ENCODE measurements at places on chromosomes 11 and 22.

GRCh38 chr11:73962101-73962705, 11.4 kb downstream of the DNAJB13 start:
- DNase-seq = no peak

GRCh38 chr22:35582861-35583670, 34.1 kb downstream of the MB start:
- peak; percentile 84 for DNase-seq

- DNase-seq = no peak
Measured at GRCh38 chr11:69243496-69244200, 50.3 kb upstream of the MYEOV start.

- DNase-seq = no peak
Measured at GRCh38 chr11:44626645-44627044, 61.2 kb downstream of the CD82 start.

DNA sequence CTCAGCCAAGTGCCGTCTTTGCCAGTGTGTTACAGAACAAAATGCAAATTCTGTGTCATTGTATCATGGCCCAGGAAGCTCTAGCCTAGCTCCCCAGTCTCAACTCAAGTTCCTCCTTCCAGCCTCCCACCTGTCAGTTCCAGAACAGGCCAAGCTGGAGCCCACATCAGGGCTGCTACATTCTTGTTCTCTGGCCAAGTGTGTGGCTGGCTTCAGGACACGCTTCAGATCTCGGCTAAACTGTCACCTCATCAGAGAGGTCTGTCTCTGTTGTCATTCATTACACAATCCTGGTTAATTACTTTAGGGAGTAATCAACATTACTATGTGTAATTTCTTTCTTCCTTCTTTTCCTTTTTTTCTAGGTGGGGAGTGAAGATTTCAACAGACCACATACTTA, 347.0 kb upstream of the SYN3 start:
- DNase-seq = no peak

GRCh38 chr11:130787973-130788570, 128.2 kb downstream of the SNX19 start:
- DNase-seq = no peak

- no peak for DNase-seq
Measured at GRCh38 chr11:120674542-120674941, 163.0 kb downstream of the GRIK4 start.

DNA sequence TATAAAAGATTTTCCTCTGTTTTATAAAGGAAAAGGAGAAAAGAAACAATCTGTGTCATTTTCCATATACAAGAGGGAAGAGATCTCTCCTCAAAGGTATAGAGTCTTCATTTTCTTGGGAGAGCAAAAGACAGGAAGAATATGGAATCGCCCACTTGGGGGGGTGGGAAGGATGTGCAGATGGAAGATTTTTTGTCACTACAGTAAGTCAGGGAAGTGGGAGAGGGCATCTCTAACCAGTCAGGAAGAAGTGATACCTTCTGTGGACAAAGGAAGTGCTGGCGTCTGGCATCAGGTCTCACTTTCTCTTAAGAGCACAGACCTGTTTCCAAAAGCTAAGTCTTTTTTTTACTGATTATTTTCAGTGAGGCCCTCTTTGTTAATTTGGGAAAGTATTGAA, 1.4 kb downstream of the PRR14L start:
- DNase-seq = no peak

- no peak for DNase-seq
Measured at GRCh38 chr22:47633111-47633510, 870.7 kb downstream of the TBC1D22A start.

DNA sequence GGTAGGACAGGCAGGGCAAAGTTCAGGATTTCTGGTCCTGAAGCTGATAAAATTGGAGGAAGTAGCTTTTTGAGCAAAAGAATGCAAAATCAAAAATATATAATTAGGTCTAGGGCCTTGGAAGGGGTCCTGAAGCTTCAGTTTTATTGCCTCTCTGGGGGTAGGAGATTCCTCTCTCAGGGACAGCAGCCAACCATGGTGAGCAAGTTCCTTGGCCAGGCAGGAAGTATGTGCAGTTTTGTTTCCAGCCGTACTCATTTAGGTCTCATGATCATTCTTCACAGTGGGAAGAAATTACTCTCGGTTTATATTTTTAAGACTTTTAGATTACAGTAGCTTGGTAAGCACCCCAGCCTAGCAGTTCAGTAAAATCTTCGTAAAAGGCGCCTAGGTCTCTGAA, 2.9 kb upstream of the RAB38 start:
- no peak for DNase-seq

- DNase-seq = peak; percentile 87
Measured at GRCh38 chr11:124740277-124740882, 638 bp downstream of the NRGN start.

DNA sequence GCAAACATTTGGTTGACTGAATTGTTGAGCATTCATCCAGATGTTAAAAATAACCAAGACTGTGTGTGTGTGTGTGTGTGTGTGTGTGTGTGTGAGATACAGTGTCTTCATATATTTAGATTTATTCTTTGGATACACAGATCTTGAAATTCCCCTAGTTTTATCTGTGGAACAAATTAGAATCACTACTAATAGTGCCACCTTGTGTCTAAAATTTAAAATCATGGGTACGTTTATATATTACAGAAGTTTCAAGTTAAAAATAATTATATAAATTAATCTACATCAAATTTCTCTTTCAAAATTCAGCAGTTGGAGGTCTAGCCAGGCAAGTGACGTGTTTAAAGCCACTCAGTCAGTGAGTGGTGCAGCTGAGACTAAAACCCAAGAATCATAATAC, 1566.2 kb upstream of the TENM4 start:
- DNase-seq = no peak

GRCh38 chr11:4865855-4866254, 15.8 kb upstream of the OR51T1 start:
- no peak for DNase-seq

GRCh38 chr11:10233581-10233980, 60.4 kb downstream of the SBF2 start:
- DNase-seq = no peak

DNA sequence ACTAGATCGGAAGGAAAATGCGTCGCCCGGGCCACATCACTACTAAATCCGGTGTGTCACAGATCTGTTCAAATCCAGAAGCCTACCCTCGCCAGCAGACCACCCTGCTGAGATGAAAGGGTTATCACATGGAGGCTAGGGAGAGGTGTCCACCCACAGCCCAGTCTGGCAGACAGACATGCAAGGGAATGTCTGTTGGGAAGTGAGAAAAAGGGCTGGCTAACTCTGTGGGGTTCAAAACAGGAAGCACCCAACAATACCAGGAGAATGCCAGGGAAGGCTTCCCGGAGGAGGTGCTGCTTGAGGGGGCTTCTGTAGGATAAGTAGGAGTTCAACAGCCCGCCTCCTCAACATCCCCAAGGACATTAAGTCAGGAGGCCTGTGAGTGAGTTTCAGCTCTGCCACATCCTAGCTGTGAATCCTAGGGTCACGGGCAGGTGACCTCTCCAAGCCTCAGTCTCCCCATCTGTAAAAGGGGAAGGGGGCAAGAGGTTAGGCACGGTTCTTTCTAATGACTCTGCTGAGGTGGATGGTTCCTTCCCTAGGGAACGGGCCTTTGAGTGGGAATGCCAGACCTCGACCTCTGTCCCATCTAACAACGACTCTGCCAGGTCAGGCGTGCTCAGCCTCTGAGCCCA, 1.1 kb downstream of the TPST2 start:
- DNase-seq = peak; percentile 69

DNA sequence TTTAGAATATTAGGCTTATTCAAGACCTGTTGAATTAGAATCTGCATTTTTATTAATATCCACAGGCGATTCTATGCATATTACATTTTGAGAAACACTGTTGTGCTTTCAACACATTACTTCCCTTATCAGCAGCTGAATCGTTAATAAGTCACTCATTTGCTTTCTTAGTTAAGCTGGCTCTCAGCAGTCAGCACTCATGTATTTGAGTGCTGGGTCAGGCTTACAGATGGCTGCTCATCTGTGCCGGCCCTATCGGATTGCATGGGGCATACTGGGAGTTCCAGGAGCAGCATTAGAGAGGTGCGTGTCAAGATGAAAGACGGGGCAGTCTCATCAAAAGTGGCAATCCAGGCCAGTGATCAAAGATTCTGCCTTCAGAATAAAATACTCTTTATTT, 10.8 kb upstream of the OR51L1 start:
- no peak for DNase-seq

GRCh38 chr22:38453996-38454352, 1.0 kb downstream of the KCNJ4 start:
- DNase-seq = no peak

DNA sequence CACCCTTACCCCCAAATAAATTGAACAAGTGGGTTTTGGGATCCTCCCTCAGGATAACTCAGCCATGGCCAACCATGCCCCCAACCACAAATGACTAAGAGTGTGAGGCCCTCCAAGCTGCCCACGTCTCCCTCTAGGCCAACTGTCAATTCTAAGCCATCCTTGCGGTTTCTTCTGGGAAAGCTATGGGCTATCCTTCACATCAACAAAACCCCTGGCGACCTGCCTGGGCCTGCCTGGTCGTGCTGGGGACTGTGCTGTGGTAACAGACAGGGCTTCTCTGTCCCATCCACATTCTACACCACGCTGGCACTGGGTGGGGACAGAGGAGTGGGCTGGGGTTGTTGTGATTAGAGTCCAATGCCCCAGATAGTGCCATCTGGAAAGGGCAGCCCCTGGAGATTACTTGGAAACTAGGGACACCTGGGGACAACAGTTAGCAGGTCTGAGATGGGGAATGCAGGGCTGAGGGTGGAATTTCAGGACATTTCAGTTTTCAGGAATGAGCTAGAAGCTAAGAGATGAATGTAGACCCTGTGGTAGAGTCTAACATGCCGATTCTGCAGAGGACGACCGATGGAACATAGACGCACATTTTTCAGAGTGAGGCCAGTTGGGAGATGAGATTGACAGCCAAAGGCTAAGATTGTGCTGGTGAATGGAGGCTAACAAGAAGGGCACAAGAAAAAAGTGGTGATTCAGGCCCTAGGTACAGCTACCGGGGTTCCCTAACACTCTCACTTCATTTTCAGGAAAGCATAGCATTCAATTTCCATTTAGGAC, 131.9 kb downstream of the RASSF10 start:
- no peak for DNase-seq

- DNase-seq = peak; percentile 54
Measured at GRCh38 chr11:59030037-59030436, 56.1 kb upstream of the GLYATL1B start.

DNA sequence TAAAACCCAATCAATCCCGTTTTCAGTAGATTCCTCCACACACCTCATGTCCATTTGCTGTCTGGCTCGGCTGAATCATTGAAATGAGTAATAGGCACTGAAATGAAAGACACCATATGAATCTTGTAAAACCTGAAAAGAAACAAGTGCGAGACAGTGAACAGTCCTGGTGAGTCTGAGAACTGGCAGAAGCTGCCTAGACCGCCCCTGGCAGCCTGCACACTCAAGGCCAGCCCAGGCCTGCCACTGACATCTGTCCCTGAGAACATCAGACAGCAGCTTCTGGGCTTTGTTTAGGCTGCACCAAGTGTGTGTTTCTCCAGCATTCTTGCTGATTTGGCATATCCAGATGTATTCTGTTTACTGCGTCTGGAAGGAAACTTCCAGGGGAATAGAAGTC, 44.8 kb downstream of the ENDOD1 start:
- no peak for DNase-seq

GRCh38 chr11:65499713-65500386, 1.0 kb downstream of the MALAT1 start:
- DNase-seq = no peak

GRCh38 chr11:36478700-36479329, 31.3 kb downstream of the TRAF6 start:
- DNase-seq = no peak

DNA sequence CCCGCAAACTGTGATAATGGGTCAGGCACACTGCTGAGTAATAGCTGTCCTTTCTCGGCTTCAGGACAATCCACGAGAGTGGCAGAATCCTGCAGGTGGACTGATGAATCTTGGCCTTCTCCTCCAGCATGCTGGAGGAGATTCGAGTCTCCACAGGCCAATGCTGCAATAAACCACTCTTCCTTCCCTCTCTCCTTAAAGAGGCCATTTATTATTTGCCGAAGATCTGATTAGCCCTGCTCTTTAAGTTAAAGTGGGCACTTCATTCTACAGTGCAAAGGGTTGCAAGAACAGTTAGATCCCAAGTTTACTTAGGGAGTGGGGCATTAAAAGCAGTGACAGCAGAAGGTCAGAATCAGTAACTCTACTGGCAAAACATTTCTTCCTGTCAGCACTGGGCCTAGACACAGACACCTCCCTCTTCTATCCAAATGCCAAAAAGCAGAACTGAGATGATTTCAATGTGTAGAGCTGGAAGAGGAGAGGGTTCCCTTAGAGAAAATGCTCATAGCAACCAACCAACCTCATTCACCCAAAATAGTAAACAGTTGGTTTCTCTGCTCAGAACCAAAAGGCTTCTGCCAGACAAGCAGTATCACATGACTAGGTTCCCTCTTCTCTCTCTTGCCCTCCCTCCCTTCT, 121.7 kb downstream of the SGSM3 start:
- DNase-seq = no peak

GRCh38 chr11:120211522-120212258, 858 bp downstream of the OAF start:
- DNase-seq = no peak

DNA sequence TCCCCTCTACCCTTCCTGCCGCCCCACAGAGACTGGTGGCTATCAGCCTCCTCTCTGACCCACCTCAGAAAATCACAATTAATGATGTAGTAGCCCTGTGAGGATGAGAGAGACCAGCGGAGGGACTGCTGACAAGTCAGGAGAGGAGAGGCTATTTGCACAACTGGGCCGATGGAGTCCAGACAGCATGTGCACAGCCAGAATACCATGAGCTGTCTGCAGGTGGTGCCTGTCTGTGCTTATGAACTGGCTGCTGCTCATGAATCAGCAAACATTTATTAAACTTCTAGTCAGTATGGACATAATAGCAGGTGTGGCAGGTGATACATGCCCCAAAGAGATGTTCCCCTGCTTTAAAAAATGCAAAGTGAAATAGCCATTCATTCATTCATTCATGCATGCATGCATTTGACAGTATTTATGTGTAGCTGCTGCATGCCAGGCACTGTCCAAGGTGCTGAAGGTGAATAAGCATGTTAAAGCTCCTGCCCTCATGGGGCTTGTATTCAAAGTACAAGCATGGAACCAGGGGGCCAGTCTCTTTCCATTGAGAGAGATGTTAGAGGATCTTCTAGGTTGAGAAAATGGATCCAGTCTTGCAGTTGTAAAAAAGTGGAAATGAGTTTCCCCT, 141.3 kb downstream of the GRIK4 start:
- DNase-seq = peak; percentile 41

DNA sequence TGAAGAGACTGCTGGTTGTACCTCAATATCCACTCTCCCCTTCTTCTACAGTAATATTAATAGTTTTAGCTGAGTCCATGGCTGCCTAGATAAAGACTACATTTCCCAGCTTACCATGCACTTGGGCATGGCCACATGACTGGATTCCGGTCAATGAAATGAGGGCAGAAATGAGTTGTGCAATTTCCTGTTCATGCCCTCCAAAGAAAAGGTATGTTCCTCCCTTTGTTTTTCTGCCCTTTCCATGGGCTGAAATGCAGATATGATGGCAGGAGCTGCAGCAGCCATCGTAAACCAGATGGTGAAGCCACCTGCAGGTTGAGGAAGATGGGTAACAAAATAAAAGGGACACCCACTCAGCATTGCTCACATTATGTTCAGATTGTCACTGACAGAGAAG, 15.3 kb upstream of the ELFN2 start:
- DNase-seq = no peak
